ENCODE measurements at places on chromosomes 13 and 19.

GRCh38 chr19:55305491-55305890 is 19.6 kb downstream of the TMEM150B start:
- peak; percentile 27 for DNase-seq

DNA sequence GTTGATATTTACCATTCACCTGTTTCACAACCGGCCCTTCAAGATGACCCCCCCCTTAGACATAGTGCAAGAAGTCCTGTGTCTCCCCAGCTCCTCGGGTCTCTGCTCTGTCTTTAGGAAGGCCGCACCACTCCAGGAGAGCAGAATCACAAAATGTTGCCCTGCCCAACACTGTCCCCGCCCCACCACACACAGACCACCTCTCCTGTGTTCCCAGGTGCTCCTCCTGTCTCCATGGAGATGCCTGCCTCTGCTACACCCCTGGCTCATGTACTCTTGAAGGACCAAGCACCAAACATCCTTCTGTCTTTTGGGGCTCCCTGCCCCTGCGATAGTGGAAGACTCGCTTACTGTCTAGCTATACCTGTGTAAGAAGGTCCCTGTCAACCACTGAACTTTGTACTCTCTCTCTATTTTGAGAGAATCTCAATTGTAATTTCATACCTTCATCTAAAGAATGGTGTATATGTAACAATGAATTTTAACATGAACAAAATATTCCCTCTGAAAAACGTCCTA is 9.6 kb upstream of the TNFRSF19 start:
- DNase-seq, result no peak

GRCh38 chr13:100584896-100585295 is 3.7 kb downstream of the GGACT start:
- no peak for DNase-seq

- DNase-seq, result no peak
Measured at GRCh38 chr13:28582892-28583240, 76.1 kb upstream of the POMP start.

DNA sequence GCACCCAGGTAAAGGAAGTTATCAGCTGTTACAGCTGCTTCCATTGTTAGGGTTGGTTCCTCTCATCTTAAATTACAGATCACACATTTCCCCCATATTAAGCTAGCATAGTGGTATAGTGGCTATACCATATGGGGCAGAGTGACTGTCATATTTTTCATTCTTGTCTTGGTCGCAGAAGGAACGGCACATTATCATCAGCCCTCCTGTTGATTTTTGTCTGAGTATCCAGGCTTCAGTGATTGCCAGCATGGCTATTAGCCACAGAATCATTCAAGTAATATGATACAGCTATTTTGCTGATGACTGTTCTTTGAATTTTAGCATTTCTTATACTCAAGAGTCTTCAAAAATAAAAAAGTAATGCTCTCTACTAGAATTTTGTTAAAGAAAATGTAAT is 240.9 kb downstream of the LIG4 start:
- no peak for DNase-seq

- DNase-seq, result no peak
Measured at GRCh38 chr13:59354665-59355369, 808.9 kb downstream of the DIAPH3 start.

GRCh38 chr19:44623080-44623479 is 9.7 kb downstream of the IGSF23 start:
- DNase-seq, result no peak

DNA sequence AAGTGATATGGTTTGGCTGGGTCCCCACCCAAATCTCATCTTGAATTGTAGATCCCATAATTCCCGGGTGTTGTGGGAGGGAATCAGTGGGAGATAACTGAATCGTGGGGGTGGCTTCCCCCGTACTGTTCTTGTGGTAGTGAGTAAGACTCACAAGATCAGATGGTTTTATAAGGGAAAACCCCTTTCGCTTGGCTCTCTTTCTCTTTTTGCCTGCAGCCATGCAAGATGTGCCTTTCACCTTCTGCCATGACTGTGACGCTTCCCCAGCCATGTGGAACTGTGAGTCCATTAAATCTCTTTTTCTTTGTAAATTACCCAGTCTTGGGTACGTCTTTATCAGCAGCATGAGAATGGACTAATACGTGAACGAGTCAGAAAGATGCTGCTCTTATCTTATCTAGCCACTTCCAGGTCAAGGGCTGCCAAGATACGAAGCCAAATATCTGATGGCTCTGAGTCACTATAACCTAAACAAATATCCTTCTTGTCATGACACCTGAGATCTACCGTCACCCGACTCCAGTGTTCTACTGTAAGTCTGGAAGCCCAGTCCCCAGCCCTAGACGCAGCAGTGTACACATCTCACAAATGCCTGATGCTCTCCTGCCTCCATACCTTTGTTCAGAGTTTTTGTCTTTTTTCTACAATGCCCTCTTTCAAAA is 45.9 kb downstream of the SLC15A1 start:
- no peak for DNase-seq

GRCh38 chr19:1416014-1416841 is 8.8 kb downstream of the DAZAP1 start:
- DNase-seq, result no peak

- DNase-seq, result peak; percentile 53
Measured at GRCh38 chr19:38559428-38560401, 58.0 kb downstream of the MAP4K1 start.

- DNase-seq, result no peak
Measured at GRCh38 chr13:60329221-60329923, 67.6 kb upstream of the TDRD3 start.

DNA sequence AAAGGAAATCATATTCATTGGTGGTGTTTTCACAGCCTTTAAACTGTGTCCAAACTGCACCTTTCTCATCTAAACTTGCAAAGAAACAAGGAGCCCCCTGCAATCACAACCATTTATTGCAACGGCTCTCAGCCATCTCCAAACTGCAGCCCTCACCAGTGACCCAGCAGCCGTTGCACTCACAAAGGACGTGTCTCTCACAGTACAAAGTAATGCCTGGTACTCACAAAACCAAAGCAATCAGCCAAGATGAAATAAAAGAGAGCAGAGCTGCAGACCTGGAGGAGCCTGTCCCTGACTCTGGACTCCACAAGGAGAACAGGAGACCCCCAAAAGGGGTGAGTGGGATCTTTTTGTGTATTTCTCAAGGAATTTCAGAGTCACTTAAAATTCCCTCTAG is 20.2 kb upstream of the CEACAM21 start:
- DNase-seq, result no peak

DNA sequence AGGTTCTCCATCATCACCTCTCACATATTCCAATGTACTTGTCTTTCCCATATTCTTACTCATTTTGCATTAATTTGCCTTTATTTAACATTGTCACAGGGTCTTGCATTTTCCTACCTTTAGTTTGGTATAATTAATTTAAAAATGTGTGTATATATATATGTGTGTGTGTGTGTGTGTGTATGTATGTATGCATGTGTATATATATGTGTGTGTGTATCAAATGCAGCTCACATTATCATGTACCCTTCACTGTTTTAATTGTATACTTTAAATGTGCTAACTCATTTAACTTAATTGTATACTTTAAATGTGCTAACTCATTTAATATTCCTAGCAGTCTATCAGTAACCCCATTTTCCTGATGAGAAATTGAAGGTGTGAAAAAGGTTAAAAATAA is 104.5 kb downstream of the PCDH9 start:
- no peak for DNase-seq

- no peak for DNase-seq
Measured at GRCh38 chr13:107799001-107799400, 416.3 kb downstream of the LIG4 start.

- no peak for DNase-seq
Measured at GRCh38 chr19:18489627-18490184, 32.2 kb downstream of the ELL start.

DNA sequence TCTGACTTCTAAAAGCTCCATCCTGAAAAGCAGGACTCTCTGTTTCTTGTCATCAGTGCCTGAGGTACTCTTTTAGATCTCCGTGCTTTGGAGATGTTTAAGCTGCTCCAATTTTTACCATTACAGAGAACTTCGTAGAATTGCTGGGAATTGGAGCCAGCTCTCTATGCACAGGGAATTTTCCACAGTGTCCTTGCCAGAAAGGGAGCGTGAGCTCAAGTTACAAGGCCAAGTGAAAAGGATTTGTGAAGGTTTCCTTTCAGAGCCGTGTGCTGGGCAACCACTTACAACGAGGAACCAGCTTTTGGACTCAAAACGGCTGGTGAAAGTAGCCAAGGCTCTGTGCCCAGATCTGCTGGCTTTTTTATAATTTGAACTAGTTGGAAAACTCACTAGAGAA is 82.6 kb downstream of the NUFIP1 start:
- no peak for DNase-seq

- no peak for DNase-seq
Measured at GRCh38 chr13:110225609-110226574, 81.1 kb downstream of the COL4A1 start.

GRCh38 chr19:38781058-38781457 is 7.7 kb upstream of the LGALS7 start:
- no peak for DNase-seq

DNA sequence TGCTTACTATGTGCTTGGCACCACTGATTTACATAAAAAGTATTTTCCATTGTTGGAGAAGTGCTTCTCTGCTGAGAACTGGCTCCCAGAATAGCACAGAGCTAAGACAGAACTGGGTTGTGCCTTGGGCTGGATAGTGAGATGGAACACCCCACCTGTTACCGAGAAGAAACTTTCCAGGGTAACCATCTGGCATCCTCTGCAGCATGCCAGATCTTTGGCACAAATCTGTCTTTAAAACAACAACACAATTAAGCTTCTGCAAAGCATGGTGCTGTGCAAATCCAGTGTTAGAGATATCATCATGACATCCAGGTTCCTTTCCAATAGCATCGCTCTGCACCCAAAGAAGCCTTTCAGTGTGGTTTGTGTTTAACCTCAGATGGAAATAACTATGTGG is 202.5 kb upstream of the RFC3 start:
- no peak for DNase-seq

- DNase-seq, result peak; percentile 26
Measured at GRCh38 chr19:8451885-8452284, 7.1 kb downstream of the HNRNPM start.

GRCh38 chr19:14761607-14762006 is 16.8 kb downstream of the ADGRE2 start:
- no peak for DNase-seq

DNA sequence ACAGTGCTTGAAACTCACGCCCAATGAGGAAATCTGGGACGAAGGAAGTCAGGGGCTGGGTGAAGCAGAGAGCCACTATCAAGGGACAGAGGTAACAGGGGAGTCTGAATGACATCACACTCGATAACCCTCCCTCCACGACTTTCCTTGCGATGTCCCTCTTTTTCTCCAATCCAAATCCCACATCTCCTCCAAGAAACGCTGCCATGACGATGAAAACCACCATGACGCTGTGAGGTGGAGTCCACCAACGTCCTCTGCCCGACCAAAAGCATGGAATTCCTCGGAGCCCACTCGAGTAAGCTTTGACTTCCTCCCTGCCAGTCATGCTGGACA is 967 bp downstream of the REXO1 start:
- DNase-seq, result no peak

GRCh38 chr19:10018786-10019185 is 5.5 kb downstream of the RDH8 start:
- DNase-seq, result no peak

DNA sequence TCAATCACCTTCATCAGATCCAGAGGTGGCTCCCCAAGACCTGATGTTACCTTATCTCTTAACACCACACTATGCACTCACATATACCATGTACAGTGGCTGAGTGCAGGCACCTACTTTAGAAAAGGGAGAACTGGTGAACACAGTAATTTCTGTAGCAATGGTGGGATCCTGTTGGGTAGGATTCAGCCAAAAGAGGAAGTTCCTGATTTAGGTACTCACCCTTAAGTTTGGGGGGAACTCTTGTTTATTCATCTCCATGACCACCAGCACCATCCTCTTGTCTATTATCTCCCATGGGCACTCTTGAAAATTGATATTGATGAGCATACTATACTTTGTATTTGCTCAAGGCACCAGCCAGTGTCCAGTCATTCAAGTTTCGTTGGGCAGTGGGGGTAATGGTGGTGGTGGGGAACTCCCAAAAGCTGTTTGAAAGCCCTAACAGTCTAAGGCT is 324.4 kb downstream of the LMO7 start:
- no peak for DNase-seq

DNA sequence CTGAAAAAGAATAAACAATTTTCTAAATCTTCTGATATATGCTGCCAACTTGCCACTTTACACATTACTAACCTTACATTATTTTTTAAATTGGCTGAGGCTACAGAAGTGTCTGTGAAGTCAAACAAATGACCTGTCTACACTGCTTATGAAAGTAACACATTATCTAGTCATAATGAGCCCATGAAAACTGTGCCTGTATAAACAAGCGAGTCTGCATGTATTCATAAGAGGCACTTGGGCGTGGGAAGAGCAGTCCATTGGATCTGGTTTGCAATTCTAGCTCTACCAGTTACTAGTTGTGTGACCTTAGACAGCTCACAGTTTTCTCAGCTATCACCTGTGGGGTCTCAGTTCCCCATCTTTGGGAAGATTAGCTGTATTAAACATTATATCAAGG is 3.1 kb downstream of the VPS36 start:
- DNase-seq, result no peak

DNA sequence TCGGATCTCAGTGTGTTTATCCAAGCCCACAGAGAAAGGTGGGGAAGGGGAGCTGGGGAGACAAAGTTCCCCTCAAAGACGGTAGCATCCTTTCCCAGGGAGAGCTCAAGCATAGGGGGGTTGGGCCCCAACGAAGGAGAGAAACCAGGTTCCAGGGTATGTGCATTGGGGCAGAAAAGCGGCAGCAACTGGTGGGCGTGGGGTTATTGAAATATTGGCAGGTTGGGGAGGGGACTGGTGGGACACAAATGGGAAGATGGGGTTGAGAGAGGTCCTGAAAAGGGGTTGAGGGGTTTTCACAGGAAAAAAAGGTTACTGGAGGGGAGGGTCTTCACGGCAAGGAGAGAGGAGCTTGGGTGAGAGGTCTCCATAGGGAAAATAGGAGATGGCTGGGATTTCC is 1.0 kb downstream of the ASF1B start:
- no peak for DNase-seq

DNA sequence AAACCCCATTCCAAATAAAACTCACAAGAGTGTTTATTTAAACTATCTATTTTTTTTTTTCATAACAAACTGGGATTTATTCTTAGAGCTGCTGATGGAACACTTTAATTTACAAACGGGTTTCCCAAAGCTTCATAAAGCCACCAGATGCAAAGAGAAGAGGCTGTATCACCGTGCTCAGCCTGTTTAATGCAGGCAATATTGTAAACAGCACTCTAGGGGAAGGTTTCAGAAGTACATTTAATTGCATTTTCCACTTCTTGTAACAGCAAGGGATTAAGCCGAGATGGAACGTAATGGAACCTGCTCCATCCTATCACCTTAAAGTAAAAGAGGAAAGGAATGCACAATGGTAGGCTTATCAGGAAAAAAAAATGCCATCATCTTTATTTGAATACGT is 550.6 kb upstream of the ARGLU1 start:
- DNase-seq, result no peak

DNA sequence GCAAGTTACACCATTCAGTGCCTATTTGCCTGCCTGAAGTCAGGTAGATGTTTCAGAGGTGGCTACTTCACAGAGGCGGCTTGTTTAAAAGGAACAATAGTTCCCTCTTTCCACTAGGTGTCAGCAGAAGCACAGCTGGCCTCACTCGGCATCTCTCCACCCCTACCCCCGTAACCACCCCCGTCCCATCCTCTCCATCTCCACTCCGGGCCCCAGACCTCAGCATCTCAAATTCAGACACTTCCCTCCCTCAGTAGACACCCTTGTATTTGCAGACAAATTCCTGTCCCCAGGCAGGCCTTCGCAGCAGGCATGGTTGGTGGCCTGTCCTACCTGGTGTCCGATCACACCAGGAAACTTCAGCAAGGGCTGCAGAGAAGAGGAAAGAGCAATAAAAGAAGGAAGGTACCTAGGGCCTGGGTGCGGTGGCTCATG is 9.1 kb upstream of the DPP9 start:
- DNase-seq, result peak; percentile 38
